CD4-positive, alpha-beta T cell treated with Interleukin-21 for 1 hour (primary cell): ENCODE measurements at places on chromosomes 16 and 17.

GRCh38 chr16:68719993-68720489 lies 17.1 kb upstream of the CDH1 start:
- no peak for DNase-seq

DNA sequence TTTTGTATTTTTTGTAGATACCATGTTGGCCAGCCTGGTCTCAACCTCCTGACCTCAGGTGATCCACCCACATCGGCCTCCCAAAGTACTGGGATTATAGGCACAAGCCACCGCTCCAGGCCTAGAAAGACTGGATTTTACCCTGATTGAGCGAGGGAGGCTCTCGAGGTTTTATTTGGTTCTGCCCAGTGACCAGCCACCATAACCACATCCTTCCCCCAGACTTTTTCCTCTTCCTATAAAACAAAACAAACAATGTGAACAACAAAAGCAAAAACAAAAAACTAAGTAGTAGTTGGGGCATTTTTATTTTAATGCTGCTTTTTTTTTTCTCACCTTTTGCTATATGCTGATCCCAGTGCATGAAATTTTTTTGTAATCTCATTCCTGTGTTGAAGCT lies 509.6 kb downstream of the MAF start:
- no peak for DNase-seq

- peak; percentile 82 for DNase-seq
Measured at GRCh38 chr16:4288148-4288921, 15.5 kb upstream of the TFAP4 start.

DNA sequence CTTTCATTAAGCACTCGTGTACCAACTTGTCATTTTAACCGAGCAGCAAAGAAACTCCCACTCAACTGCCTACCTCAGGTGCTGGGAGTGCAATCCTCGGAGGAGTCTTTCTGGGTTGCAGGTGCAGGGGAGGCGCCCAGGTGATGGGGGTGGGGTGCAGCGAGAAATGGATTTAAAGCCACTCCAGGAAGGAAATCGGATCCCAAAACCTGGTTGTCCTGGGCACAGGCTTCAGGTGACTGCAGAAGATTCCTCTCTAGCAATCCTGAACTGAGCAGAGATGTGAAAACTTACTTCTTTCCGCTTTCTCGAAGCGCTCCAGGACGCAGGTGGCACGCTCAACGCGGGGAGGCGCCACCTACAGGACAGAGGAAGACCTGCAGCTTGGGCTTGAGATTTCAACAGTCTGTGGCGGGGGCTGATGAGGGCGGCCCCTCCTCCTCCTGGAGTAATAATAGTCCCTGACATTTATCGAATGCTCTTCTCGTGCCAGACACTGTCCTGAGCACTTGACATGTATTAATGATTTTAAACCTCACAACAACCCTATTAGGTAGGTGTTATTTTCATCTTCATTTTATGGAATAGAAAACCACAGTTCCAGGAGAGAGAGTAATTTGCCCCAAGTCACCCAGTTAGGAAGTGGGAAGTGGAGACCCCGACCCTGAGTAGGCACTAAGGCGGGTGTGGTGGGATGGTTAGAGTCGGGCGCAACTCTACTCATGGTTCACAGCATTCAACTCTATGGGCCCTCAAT lies 27.2 kb upstream of the SKAP1 start:
- DNase-seq: peak; percentile 85

GRCh38 chr16:23174622-23175021 lies 7.9 kb upstream of the SCNN1G start:
- DNase-seq: no peak

DNA sequence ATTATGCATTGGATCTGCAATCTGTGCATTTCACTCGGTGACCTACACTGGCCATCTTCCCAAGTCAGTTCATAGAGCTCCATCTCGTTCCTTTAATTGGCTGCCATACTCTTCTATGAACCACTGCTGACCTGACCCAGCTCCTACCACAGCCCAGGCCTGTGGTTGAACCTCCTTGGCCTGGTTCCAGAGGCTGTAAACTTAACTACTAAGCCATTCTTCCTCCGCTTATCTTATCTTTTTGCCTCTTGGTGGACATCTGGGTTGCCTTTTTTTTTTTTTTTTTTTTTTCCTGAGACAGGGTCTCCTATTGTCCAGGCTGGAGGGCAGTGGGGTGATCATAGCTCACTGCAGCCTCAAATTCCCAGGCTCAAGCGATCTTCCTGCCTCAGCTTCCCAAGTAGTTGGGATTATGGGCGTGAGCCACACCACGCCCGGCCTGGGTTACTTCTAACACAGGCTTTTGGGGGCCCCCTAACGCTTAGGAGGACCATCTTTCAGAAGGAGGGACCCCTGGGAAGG lies 18.3 kb downstream of the COQ7 start:
- DNase-seq: no peak
